ENCODE measurements at places on chromosomes 2 and 18. TPM values are rescaled to one million over a fixed set of nuclear protein-coding genes. Genes with fewer than 3 reads are reported as not detected.

- DNase-seq = no peak
These were observed 28.5 kb downstream of the CIB4 start for GRCh38 chr2:26612522-26613240.

DNA sequence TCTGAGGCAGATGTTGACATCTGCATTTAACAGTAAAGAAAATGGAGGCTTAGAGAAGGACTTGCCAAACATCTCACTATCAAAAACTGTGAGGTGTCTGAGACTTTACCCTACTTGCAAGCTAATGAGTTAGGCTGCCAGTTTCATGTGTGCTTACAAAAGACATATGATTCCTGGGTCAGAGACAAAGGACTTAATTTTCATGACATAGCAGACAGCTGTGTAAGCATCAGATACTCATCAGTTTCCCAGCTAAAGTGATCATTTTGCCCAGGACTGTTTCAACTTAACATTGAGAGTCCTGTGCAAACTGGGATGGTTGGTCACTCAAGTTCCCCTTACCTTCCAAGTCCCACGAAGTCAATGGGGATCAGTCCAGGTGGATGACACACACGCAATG, 18.9 kb upstream of the DAPL1 start:
- DNase-seq = no peak

DNA sequence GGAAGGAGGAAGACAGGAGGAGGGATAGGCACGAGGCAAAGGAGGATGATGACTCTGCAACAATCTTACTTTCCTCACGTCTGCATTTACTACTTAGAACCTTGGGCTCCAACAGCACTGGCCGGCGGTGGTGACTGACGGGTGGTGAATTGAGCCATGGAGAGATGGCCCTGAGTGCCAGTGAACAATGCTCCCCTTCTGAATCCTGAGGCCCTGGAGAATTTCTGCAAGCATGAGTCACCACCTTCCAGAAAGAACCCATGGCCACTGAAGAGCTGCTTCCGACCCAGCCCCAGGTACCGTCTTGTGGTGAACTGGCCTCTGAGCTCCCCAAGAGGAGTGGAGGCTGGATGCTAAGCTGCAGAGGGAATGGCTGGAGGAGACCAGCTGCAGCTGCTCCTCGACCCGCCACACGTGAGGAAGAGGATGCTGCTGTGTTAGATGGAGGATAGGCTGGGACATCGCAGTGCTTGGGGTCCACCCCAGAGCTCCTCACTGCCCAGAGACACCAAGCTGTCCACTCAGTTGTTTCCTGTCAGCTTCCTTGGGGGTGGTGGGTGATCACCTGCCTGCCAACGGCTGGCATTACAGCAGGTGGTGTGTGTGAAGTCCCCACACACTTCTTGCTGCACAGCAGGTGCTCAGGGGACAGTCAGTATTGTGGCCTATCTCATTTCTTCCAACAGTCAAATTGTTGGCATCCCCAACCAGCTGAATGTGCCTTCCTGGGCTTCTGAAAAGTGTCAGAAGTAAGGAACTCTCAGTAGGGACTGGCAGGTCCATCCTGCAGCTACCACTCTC, 186.5 kb upstream of the ID2 start:
- DNase-seq = no peak

DNA sequence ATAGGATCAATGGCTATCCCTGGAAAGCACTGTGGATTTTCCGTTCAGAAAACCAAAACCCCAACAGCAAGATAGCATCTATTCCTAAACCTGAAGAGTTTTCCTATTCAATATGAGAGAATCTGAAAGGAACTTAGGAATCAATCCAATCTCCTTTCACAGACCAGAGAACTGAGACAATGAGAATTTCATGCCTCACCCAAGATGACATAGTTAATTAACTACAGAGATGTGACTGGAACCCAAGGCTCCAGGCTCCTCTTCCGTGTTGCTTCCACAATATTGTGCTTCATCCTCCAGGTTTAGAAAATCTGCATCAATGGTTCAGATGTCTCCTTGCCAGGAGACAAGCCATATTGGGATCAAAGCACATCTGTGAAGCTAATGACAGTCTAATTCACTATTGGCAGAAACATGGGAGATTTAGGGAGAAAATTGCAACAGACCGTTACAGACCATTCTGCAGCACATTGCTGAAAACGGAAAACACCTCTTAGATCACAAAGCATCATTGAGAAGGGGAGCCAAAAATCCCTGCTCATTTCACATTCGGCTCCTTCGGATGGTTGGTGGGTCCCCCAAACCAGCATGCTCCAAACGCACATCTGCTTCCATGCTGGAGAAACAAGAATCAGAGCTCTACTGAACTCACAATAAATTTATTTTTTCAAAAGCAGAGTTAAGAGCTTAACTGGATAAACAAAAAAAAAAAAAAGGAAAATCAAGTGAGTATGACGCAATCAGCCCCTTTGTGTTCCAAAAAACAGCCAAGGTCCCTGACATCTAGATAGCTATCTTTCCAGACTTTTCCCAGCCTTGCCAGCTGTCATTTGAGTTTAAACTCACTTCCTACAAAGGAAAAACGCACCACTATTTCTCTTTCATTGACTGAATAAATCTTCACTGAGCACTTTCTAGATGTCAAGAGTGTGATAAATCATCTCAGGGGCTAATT, 290.3 kb downstream of the C1D start:
- no peak for DNase-seq

DNA sequence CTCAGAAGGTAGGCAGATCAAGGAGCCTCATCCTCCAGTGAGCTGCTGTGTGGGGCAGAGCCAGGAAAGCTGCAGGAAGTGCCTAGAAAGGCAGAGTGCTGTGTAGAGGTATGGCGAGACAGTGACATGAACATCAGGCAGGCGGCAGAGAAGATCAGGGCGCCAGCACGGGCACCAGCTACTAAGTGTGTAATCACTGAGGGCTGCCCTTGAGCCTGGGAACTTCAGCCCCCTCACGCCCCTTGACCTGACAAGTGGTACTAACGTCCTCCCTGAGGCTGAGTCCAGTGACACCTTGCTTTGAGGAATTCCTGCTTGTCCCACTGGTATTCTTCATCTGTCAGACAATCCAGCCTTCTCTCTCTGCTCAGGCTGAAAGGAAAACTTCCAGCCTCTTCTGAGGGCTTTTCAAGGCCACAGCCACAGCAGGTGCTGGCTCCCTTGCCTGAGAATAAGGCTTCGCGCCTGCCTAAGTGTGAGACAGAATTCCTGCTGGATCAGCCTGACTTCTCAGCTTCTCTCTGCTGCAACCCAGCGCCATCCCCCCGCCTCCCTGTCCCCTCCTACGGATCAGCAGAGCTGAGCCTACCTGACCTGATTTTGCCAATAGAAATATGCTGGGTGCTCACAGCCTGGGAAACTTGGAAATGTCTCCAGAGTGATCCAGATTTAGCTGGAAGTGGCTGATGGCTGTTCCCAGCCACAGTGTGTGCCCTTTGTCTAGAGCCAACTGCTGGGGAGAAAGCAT, 148.0 kb downstream of the SMAD7 start:
- no peak for DNase-seq

DNA sequence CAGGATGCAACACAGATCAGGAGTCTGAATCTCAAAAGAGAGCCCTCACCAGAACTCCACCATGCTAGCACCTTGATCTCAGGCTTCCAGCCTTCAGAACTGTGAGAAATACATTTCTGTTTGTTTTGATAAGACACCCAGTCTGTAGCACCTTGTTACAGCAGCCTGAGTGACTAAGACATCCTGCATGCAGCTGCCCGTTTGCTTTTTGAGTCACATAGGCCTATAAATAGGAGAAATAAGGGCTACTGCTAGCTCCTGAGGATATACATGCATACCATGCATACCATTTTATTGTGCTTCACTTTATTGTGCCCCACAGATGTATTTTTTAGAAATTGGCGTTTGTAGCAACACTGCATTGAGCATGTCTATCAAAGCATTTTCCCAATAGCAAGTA, 337.8 kb downstream of the CDH2 start:
- peak; percentile 15 for DNase-seq

DNA sequence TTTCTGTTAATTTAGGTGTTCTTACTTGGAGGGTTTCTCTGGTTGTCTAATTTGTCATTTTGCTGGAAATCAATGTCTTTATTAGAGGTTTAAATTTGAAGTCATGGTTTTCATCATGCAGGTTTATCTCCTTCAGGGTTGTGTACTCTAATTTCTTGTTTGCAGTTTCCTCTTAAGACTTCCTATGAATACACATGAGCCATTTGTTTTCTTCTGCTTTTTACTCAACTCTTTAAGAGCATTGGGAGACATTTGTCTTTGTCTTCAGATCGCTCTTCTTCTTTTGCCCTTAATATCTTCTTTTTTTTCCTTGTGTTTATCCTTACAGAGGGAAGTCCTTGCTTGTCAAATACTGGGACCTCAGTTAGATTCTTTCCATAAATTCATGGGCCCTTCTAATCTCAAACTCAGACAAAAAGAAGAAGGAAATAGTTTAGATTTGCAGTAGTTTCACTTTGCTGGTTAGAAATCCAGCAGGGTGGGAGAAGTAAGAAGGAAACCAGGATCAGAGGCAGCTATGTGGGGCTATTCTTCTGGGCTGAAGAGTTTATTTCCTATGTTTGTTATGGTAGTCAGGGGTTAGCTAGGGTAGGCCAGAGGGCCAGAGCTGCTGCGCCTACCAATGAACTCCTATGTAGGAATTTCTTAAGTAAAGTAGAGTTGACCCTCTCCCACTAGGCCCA, 176.6 kb downstream of the DYSF start:
- DNase-seq = no peak

DNA sequence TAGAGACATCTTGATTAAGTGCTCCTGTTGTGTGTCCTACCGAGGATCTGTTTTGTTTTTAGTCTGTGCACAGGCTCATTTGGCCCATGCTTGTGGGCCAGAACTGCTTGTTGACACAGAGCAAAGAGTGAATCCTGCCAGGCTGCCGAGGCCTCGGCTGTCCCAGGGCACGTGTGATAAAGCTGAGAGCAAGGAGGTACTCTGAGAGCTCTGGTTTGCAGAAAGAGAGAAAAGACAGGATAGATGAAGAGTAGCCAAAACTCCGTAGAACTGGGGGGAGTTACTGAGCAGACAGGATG, 175.1 kb downstream of the FAM210A start:
- DNase-seq = no peak

DNA sequence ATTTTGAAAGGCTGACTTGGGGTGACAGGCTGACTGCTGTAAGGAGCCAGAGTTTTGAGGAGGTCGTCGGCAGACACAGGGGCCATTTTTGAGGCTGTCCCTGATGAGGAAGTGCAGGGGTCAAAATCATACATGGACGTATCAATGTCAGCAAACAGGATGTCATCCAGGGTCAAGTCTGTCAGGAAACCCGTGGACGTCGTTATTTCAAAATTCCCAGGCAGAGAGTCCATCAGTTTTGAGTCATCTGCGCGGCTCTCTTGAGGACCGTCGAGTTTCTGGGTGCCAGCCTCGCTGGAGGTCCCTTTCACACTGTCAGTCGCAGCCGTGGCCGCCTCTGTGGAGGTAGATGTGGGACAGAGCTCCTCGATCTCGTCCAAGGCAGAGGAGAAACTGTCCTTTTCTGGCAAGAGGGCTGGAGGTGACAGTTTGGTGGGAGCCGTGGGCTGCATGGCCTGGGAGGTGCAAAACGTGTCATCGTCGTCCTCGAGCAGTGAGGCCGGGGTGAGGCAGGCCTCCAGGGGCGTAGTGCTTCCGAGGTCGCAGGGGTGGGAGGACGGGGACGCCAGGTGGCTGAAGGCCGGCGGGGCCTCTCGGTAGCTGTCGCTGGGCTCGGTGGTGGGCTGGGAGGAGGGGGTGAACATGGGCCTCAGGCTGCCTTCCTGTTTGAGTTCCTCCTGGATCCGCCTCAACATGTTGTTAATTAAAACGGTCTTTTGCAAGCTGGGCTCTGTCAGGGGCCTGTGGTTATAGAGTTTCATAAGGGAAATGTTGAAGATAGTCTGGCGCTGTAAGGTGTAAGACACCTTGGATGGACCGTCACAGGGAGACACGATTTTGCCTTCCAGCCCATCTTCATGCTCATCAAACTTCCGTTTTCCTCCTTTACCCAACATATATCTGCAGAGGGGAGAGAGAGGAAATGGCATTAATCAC, 17.5 kb downstream of the SERTAD2 start:
- DNase-seq = no peak

GRCh38 chr2:106038601-106039375, 155.3 kb downstream of the UXS1 start:
- no peak for DNase-seq

- DNase-seq = no peak
These were observed 381.8 kb upstream of the POU3F3 start for GRCh38 chr2:104472076-104472475.

GRCh38 chr2:219419331-219420197, 1.4 kb downstream of the DES start:
- DNase-seq = no peak

- peak; percentile 22 for DNase-seq
These were observed 83.5 kb downstream of the HRH4 start for GRCh38 chr18:24543795-24544498.

- DNase-seq = no peak
These were observed 2.0 kb upstream of the TBC1D8 start for GRCh38 chr2:101153077-101153707.

DNA sequence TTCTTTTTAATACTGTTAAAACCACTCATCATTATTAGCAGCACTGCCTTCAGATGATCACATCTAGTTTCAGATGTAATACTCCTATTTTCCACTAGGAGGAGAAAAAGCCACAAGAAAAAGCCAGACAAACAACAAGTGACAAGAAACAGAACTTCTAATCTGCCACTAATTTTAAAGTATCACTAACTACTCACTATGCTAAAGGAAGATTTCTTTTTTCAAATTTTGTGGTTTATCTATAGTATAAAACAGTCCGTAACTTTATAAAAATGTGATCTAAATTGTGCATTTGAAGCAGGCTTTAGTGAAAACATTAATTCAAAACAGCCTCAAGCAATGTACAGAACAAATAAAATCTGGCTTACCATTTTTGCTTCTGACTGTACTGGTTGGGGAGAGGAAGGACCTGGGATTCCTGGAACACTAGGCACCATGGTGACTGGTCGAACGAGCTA, 56.8 kb downstream of the ATF2 start:
- peak; percentile 61 for DNase-seq

DNA sequence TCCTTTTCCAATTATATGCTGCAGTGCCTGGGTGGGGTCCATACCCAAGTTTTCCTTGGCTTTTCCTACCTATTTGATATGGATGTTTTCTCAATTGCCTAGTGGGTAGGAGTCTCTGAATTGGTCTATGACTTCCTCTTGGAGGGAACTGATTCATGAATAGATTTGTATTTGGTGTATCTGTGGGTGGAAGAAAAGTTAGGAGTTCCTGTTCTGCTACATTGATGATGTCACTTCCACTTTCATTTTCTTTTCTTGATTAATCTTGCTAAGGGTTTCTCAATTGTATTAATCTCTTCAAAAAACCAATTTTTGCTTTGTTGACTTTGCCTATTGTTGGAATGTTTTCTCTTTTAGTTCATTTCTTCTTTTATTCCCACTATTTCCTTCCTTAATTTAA, 37.4 kb upstream of the SLC9A2 start:
- no peak for DNase-seq

GRCh38 chr18:63757541-63757940, 17.7 kb upstream of the SERPINB7 start:
- DNase-seq = no peak

The FBXO15 gene
- 0.12 TPM for polyA plus RNA-seq

The LYPD1 gene
- polyA plus RNA-seq = not detected

The POTEJ gene
- not detected for polyA plus RNA-seq

The RND3 gene
- 0.24 TPM for polyA plus RNA-seq

The TNFRSF11A gene
- polyA plus RNA-seq = 8.2 TPM

The PCARE gene
- polyA plus RNA-seq = not detected

Data from HepG2 (cell line).